ENCODE measurements at places on chromosomes 2 and 18. TPM values are rescaled to one million over a fixed set of nuclear protein-coding genes. Genes with fewer than 3 reads are reported as not detected.

Gene POTEI
- not detected for total RNA-seq

Gene MBD1
- 94.4 TPM for total RNA-seq

DNA sequence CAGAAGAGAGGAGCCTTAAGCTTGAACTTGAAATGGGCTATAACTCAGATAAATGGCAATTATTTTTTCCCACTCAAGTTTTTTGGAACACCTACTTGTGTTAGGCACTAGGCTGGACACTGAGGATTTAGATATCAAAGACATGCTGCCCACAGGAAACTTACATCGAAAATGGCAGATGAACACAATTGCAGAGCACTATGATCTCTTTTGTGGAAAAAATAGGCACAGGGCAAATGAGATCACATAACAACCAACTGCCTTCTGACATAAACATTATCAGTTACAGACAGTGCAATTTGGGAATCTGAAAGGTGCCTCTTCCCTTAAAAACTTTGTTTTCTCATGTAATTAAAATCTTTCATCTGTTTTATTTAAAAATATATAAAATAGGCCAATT lies 3.8 kb upstream of the IRS1 start:
- DNase-seq = no peak

- DNase-seq = no peak
Measured at GRCh38 chr2:237291138-237291792, 122.7 kb downstream of the COL6A3 start.

GRCh38 chr2:190410166-190410565 lies 2.0 kb downstream of the MFSD6 start:
- no peak for DNase-seq

GRCh38 chr2:224646242-224646846 lies 61.2 kb upstream of the CUL3 start:
- peak; percentile 31 for DNase-seq

Gene ICA1L
- total RNA-seq = 0.91 TPM

GRCh38 chr2:120691410-120691809 lies 44.3 kb upstream of the GLI2 start:
- DNase-seq = no peak
